ENCODE measurements at places on chromosomes 2 and 18.

DNA sequence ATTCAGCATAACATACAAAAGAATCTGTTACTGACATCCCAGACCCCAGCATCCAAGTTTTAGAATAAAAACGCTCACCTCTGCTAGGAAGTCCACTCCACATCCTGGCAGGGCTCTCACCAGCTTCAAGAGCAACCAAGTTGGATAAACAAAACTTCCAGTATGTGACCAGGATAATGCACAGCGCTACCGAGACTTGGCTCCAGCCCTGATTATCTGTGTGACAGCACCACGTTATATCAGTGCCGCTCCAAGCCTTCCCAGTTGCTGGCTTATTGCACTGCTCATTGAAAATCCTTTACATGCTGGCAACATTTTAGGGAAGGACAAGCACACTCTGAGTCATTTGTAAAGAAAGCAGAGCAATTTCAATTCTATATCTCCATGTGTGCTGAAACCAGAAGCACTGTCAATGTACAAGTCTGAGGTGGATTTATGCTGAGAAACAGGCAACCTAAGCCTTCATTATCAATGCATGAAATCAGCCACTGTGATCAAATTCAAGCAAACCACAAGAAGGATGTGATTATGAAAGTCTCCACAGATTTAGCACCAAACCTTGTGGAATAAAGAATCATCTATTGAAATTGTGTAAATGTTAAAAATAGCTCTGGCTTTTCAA lies 115.7 kb downstream of the ZNF385B start:
- DNase-seq = no peak

DNA sequence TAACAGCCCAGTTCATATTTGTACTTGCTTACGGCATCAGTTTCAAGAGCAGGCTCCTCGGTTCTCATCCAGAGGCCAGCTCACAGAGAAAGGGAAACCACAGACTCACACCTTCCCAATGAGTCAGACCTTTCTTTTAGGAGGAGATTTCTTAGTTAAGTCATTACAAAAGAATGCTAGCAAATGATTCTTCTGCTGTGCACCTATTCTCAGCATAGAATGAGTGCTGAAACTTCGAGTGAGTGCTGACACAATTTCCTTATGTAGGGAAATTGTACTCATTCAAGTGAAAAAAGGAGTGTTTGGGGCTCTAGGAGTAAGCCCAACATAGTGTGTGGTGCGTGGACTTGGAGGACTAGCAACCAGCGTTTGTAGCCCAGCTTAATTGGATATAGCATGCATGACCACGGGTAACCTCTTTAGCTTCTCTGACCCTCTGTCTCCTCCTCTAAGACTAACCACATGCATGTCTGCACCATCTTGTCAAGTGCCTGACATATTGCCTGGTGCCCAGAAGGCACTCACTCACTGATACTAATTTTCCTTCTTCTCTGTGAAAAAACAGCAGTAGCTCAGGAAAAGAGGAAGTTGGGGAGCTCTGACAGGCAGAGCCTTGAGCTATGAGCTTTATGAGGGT lies 87.0 kb downstream of the ALPK2 start:
- no peak for DNase-seq

DNA sequence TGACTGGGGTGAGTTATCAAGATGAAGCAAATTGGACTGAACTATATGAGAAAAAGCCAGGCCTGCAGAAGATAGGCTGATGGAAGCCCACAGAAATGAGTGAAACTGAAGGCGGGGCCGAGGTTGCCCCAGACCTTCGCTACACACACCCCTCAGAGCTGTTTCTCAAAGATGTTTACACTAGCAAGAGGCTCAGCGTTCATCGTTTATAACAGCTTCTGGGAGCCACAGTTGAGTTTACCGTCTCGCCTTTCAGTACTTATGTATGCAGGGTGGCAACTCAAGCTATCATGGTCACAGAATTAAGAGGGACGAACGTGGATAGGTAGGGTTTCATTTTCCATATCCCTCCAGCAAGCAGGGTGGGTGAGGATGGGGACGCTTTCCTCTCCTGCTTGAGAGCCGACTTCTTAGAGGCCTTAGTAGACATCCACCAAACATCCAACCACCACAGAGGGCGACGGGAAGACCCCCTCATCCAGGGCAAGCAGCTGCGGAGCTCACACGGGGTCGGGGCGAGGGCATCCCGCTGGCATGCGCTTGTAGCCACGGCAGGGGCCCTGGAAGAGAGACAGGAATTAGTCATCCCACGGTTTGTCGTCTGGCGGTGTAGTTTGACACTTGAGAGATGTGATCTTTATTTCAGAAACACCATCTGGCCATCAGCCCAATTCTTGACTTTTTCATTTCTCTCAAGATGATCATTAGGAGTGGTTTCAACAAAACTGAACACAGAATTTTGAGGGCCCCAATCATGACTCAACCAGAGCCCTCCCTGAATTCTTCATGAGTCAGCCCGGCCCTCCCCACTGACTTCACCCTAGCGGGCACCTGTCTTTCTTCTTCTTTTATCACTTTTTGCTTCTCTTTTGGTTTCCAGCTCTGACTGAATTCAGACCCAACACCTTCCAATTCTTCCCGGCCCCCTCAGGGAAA lies 109.1 kb upstream of the CTDP1 start:
- no peak for DNase-seq

DNA sequence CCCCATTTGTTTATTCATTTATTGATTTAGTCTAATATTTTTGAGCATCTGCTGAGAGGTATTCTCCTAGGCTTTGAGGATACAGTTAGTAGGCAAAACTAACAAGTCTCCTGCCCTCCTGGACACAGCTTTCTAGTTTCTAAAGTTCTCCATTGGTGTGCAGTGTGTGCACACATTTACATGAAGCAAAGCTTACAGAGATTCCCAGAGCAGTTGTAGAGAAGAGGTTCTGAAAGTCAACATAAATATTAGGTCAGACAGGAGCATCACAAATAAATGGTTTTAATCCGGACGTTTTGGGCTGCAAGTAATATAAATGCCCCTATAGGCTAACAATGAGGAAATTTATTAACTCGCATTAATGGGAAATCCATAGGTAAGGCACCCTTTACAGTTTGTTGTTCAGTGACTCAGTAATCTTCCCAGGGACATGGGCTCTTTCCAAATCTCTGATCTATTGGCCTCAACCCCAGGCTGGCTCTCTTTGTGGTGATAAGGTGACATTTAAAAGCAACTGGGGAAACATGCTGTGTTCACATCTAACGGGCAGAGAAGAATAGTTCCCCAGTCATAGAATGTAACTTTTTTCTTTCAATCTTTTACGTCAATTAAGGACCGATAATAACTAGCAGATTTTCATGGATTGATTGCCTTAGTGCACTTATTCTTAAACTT lies 407.2 kb downstream of the PTPRM start:
- no peak for DNase-seq

- DNase-seq = no peak
These were observed 4.5 kb downstream of the RBMS1 start for GRCh38 chr2:160489111-160489510.

GRCh38 chr2:120262761-120263428 lies 10.2 kb downstream of the RALB start:
- DNase-seq = no peak

- no peak for DNase-seq
These were observed 53.4 kb downstream of the AAK1 start for GRCh38 chr2:69589973-69590652.

DNA sequence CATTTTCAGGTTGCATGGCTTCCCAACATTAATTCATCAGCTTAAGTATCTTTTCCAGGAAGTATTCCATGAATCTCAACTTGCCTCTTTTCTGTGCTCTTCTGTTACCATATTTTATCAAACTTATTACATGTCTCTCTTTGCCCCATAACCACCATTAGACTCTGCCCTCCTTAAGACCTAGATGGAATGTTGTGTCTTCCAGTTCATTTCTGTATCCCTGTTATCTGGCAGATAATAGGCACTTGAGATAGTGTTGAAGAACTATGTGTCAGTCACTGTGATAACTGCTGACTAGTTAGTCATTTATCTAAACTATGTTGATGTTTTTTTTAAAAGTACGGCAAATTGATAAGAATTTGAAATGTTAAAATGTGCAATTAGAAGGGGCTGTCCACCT lies 41.8 kb downstream of the GLS start:
- no peak for DNase-seq

Data from SHP77 treated with DMSO at 0.1 percent for 48 hours (cell line).